ENCODE measurements at places on chromosomes 5 and 9.
A peak's percentile ranks its signal among the peaks of the same experiment; 100 is the strongest.

DNA sequence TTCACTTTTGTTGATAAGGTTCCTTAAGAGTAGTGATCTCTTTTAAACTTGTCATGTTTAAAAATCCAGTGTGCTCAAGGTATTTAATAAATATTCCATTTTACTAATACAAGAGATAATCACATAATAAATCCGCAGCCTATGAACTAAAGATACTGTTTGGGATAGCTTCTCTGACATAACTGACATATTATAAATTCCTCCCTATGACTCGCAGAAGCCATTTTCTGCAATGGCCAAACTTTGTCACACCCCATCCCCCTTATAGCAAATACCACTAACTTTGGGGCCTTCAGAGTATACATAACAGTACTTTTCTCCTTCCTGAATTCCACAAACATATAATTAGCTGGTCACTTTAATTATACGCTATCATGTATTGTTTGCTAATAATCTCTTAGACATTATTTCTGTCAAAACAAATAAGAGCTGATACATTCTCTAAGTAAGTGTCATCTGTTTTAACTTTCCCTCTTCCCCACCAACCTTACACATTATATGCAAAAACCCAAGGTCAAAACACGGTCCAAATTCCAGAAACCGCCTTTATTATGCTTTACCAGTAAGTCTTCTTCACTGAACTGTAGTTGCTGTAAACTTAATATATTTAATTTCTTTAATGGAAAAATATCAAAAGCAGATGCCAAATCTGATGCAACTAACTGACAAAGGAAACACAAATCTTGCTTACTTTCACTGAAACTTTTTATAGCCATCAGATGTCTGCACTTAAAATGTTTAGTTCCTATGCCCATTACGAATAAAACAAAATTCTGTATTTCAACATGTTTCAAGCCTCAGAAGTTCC lies 971 bp downstream of the TMEM267 start:
- DNase-seq, result peak; percentile 12

- DNase-seq, result no peak
Measured at GRCh38 chr5:124979251-124979650, 232.8 kb upstream of the ZNF608 start.

DNA sequence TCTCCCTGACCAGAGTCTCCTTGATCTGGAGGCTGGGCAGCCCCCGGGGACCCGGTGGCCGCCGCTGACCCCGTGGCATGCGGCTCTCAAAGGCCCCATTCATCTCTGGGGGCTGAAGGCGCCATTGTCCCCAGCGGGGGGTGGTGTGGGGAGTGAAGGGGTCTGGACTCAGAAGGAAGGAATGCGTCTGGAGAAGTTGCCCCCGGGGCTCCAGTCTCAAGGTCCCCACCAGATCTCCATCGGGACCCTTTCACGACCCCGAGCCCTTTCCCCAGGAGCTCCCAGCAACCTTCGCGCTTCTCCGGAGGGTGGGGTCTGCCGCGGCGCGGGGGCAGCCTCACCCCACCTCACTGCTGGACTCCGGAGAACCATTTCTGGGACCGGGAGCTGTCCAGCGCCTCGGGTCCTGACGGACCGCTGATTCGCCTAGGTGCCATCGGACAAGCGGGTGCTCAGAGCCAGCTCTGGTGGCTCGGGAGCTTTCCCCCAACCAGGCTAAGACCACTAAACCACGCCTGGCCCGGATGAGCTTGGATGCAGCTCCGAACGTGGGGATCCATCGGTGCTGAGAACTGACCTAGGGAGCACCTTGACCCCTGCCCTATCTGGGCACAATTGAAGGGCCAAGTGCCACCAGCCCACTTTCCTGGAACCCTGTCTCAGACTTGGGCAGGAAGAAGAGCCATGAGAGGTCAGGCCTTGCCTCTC lies 5.1 kb upstream of the PCDH1 start:
- no peak for DNase-seq

DNA sequence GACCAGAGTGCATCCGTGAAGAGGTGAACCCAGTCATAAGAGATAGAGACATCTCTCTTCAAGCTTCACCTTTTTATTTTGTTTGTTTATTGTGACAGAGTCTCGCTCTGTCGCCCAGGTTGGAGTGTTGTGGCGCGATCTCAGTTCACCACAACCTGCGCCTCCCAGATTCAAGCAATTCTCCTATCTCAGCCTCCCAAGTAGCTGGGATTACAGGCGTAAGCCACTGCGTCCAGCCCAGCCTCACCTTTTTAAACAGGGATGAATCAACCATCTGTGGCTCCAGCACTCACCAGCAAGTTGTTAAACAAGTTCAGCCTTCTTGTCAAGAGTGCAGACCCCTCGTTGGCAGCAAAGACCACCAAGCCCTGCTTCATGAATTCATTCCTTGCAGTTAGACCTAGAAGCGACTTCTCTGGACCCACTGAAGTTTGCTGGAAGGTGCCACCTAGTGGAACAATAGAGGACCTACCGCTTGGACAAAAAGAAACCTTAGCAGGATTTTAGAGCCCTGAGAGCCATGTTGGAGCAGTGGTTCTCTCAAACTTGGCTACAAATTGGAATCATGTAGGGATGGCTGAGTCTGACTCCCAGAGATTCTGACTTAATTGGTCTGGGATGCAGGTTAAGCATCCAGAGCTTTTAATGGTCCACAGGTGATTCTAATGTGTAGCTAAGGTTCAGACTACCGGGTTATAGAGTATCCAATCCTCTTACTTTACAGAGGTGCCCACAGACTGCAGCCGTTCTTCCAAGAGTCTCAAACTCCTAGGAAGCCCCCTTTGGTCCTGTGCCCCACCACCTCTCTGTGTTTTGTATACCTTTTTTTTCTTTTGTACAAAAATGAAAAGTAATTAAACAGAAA lies 10.5 kb upstream of the GALNT10 start:
- DNase-seq, result no peak

GRCh38 chr5:151758141-151758429 lies 346 bp downstream of the ATOX1 start:
- DNase-seq, result no peak

- no peak for DNase-seq
Measured at GRCh38 chr5:127936439-127936972, 147.1 kb upstream of the SLC12A2 start.

GRCh38 chr9:136997830-136998234 lies 1.5 kb upstream of the CLIC3 start:
- no peak for DNase-seq

GRCh38 chr5:150599917-150600511 lies 40.4 kb upstream of the SYNPO start:
- no peak for DNase-seq

GRCh38 chr9:34125681-34126206 lies 754 bp downstream of the DCAF12 start:
- DNase-seq, result no peak

GRCh38 chr5:167823405-167823804 lies 468.0 kb upstream of the WWC1 start:
- no peak for DNase-seq

DNA sequence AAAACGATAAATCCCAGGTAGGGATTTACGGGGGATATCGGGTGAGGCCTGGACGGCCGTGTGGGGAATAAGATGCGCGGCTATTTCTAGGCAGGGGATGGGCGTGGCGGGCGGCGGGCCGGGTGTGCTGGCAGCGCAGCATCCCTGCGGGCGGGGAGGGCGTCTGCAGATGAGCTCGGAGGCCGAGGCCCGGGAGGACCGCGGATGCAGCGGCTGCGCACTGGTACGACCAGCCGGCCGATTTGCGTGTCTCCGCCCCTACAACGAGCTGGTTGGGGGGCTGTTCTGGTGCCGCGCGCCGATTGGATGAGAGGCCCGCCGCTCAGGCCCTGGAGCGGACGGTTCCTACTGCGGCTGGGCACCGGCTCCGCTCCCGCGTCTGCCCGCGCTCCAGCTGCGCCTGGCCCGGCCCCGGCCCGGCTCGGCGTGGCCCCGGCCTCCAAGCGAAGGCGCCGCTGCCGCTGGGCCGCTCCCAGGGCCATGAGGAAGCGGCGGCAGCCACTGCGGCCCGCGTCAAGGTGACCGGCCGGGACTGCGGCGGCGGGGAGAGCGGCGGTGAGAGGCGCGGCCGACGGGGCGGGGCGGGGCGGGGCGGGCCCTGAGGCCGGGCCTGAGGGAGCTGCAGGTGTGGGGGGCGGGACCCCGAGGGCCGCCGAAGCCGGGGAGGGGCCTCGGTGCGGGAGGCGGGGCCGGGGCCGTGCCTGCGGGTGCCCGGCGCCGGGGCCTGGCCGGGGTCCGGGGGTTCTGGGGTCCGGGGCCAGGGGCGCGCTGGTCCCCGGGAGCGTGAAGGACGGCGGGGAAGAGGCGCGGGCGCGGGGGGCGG lies at the start of gene RALGPS1:
Gene RALGPS1 (plus strand): TSS at position 325 of the 823 bp plus-strand sequence. CDS start 47,508 bp downstream, outside the sequence.
- peak; percentile 60 for DNase-seq

DNA sequence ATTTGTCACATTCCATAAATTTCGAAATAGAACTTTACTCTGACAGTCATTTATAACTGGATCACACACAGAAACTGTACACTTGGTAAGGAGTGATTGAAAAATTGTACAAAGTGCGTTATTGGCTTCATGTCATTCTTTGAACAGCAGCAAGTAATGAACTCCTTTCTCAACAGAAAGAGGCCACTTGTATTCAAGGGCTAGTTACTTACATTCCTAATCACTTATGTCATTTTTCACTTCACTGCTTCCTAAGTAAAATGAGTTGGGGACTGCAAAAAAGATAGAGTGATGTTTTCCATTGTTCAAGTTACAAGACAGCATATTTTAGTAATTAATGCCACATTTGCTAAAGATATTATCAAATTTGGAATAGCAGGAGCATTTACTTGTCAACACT lies 893.2 kb downstream of the DTWD2 start:
- DNase-seq, result no peak

DNA sequence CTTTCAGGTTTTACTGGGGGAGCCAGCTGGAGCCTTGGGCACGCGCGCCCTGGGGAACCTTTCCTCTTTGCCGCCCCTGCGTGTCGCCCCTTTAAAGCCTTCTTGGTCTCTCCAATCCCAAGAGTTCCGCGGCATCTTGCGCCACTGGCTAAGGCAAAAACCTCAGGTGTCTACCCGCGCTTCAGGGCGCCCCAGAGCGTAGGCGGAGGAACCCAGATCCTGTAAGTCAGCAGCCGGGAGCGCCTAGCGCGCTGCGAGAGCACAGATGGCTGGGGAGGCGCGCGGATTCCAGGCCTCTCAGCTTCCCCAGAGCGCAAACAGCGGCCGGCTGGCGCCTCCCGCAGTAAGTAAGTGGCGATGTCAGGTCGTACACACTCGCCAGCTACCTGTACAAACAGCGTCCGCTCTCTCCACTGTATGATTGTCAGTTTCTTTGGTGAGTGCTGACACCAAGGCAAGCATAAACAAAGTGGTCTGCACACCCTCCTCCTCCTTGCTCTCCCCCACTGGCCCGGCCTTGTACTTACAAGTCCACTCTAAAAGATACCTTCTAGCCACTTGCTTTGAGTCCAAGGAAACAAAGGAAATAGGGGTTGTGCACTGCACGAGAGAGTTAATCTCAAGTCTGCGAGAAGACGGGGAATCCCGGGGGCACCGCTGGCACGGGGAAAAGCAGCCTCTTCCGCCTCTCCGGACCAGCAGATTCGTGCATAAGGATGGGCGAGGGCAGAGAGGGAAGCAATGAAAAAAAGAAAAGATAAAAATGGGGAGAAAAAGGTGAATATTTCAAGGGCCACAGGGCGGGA lies 2.9 kb downstream of the HTR1A start:
- no peak for DNase-seq

DNA sequence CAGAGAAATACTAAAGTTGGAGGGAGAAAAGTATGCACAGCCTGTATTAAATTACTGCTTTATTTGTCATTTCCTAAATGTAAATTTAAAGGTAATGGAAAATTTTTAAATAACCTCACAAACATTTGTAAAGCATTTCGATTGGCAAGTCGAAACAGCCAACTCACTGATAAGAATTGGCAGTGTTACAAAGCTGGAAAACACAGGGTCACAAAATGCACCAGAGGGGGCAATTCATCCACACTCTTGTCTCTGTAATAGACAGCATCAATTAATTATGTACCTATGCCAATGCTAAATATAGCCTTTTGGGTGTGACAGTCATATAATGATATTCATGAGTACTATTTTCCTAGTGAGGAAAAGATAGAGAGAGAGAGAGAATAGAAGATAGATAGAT lies 140.6 kb upstream of the PRLR start:
- no peak for DNase-seq

DNA sequence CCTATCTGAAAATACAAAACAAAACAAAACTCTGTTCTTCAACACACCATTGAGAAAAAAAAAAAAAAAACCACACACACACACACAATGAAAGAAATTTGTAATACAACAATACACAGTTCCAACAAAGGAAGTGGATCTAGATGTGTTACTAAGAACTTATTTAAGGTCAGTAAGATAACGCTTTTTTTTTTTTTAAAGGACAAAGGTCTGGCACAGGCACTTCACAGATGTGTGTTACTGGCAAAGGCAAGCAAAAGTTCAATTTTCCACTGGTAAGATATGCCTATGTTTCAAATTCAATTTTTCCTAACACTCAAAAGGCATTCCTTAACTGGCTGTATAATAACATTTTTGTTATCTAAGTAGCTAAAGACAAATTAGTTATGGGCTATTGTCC lies 3.6 kb downstream of the RFK start:
- DNase-seq, result no peak

DNA sequence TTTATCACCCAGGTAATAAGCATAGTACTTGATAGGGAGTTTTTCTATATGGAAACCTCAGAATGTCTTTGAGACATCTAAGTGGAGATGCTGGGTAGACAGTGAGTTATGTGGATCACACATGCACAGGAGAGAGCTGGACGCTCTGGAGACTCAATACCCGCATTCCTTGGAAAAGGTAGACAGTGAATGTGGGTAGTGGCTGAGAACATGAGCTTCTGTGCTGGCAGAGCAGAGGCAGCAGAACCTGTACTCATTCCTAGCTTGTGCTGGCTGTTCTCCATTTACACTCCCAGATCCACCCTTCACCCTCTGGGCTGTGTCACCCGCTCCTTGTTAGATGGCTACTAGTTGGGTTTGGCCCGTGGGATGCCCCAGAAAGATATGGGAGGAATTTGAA lies 269.8 kb downstream of the ASTN2 start:
- DNase-seq, result no peak

DNA sequence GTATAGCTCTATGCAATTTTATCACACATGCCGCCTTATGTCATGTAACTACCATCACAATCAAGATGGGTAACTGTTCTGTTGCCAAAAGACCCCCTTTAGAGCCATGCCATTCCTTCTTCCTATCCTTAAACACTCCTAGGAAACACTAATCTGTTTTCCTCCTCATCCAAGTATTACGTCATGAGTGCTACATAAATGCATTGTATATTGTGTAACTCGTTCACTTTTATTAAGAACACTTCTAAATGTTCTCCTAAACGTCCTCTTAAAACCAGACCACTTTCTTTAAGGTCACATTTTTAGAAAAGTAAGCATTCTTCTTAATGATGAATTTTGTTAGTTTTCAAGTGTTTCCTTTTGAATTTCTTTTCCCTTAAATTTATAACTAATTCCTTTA lies 49.8 kb upstream of the MTMR12 start:
- DNase-seq, result no peak

GRCh38 chr9:15248081-15248480 lies 58.9 kb downstream of the TTC39B start:
- no peak for DNase-seq

Measured in right renal cortex interstitium (tissue), 3 donors.